Stimulated activated CD8-positive, alpha-beta memory T cell treated with anti-CD3 and anti-CD28 coated beads, Interleukin-7, amount 100 ng/mL, for 48 hours (primary cell): ENCODE measurements at places on chromosomes 13 and 19.

DNA sequence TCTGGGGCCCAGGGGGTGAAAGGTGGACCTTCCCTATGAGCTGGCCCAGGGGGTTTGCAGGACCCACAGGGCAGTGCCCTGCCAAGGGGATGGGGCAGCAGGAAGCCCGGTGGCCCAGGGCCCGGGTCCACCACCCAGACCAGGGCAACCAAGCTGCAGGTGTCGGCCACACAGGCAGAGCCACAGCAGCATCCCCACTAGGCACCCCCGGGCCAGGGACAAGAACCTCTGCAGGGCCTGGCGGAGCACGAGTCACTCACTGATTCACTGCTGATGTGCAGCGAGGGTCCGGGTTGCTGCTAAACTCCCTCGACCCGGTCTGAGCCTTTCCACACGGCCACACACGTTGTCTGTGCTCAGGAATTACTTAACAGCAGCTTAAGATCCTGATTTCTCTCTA lies 8.8 kb downstream of the FZR1 start:
- DNase-seq, result no peak

GRCh38 chr19:5193192-5193591 lies 147.4 kb downstream of the PTPRS start:
- DNase-seq, result no peak

DNA sequence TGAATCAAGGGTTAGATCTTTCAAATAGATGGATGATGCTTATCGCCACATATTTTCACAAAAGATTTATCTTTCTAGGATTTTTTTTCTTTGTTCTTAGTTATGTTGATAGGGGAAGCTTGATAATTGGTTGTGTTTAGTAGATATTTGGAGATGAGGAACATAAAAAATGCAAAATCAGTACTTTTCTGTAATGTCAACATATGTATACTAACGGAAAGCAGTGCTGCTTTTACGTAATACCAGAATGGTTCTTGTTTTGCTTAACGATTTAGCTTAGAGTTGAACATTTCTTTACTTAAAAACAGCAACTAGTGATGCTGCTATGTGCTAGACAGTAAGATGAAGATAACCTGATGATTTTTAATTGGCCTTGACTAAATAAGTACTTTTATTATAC lies 3.0 kb downstream of the ZMYM2 start:
- no peak for DNase-seq

GRCh38 chr13:60329221-60329923 lies 67.6 kb upstream of the TDRD3 start:
- no peak for DNase-seq

DNA sequence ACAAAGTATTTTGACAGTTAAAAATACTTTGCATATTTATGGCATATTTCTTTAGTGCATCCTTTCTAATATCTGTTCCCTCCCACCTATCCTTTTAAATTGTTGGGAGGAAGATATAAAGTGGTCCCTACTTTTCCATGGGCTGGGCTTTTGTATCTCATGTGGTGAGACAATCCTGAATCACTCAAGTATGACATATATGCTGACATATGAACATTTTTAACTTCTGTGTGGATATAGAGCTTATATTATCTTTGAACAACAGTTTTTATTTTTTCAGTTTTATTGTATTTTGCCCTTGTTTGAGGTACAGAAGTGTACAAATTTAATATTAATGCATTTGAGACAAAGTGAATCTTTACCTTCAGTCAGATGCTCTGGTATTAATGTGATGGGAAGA lies 3.4 kb downstream of the ZMYM2 start:
- no peak for DNase-seq

DNA sequence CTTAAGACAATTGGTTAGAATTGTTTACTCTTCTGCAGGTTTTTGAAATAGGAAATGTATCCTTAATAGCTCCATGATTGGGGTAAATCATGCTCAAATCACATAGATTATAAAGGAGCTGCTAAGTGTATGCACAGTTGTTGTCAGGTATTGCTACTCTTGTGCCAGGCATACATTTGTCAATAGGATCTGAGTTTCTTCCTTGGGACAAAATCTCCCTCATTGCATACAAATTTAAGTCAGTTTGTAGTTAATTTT lies 109.3 kb upstream of the MLNR start:
- no peak for DNase-seq

GRCh38 chr19:2026770-2027169 lies 11.3 kb upstream of the BTBD2 start:
- no peak for DNase-seq

GRCh38 chr13:99165753-99166587 lies 34.7 kb upstream of the UBAC2 start:
- no peak for DNase-seq

GRCh38 chr19:29940971-29941585 lies 961 bp upstream of the URI1 start:
- DNase-seq, result no peak

GRCh38 chr13:78060966-78061365 lies 142.3 kb upstream of the EDNRB start:
- DNase-seq, result no peak

DNA sequence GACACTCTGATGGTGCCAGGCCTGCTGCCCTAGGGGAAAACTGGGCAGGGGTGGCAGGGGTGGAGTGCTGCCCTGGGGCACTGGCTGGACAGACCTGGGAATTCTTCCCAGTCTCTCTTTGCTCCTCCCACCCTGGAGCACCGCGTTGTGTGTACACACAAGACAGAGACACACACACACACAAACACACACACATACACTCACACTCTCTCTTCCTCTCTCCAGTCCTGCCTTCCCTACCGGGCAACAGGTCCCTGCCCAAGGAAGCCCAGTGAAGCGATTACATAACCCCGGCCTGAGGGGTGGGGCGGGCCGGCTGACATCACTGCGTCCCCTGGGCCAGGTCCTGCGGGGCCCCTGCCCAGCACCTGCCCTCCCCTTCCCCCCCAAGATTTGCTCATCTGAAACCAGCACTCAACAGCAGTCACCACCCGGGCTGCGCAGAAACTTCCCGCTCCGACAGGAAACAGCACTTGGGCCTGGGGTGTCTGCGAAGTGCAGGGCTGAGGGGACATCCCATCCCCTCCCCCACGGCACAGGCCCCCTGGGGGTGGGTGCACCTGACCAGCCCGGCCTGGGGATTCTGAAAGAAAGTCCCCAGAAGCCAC lies 1.2 kb downstream of the MKNK2 start:
- DNase-seq, result peak; percentile 44

DNA sequence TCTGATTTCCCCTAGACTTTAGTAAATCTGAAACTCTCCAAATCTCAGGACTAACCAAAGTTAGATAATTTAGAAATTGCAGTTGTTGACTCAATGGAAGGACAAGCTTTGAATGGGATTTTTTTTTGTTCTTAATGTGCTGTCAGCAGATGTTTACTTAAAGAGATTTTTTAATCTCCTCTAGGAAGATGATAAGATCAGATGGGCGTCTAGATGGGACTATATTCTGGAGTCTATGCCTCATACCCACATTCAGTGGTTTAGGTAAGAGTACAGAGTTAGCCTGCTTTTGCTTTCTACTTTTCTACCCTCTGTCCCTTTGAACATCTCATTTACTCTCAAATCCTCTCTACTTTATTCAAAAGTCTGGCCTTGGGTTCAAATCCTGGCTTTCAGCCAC lies 39.3 kb downstream of the TM9SF2 start:
- no peak for DNase-seq

DNA sequence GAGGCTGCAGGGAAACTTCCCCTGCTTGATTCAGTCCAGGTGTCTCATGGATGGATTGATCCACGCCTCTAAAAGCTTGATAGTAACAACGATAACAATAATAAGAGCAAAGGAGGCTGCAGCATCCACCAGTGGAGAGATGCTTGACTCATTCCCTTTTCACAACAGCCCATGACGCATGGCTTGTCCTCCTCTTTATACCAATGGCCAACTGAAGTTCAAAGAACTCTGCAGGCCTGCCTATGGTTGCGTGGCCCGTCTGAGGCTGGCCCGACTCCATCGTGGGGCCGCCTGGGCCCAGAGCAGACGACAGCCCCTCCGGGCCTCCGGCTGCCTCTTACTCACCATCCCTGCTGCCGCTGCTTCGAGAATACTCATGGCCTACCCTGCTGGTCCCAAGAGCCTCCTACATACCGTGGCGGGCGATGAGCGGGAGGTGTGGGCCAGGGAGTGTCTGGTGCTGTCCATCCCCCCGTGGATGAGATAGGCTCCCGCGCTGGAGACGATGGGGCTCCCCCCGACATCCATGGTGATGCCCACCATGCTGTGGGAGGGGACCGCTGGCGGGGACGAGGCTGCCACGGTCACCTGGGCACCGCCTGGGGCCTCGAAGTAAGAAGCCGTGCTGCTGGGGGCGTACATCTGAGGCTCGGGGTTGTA lies 61.8 kb upstream of the RANBP3 start:
- no peak for DNase-seq

- DNase-seq, result no peak
These were observed 27.7 kb downstream of the EFNB2 start for GRCh38 chr13:106507560-106508274.

GRCh38 chr13:77384999-77385398 lies 58.1 kb upstream of the MYCBP2 start:
- DNase-seq, result no peak

GRCh38 chr19:48813123-48813913 lies 2.5 kb upstream of the BCAT2 start:
- no peak for DNase-seq

- no peak for DNase-seq
These were observed 2.7 kb upstream of the CAPS start for GRCh38 chr19:5911366-5911765.

- no peak for DNase-seq
These were observed 14.2 kb upstream of the LATS2 start for GRCh38 chr13:21075379-21076249.

GRCh38 chr13:21742096-21742495 lies 71.2 kb downstream of the FGF9 start:
- no peak for DNase-seq

- no peak for DNase-seq
These were observed 15.5 kb downstream of the SLC25A30 start for GRCh38 chr13:45402641-45403040.

GRCh38 chr13:77218274-77218673 lies 108.6 kb downstream of the MYCBP2 start:
- no peak for DNase-seq

DNA sequence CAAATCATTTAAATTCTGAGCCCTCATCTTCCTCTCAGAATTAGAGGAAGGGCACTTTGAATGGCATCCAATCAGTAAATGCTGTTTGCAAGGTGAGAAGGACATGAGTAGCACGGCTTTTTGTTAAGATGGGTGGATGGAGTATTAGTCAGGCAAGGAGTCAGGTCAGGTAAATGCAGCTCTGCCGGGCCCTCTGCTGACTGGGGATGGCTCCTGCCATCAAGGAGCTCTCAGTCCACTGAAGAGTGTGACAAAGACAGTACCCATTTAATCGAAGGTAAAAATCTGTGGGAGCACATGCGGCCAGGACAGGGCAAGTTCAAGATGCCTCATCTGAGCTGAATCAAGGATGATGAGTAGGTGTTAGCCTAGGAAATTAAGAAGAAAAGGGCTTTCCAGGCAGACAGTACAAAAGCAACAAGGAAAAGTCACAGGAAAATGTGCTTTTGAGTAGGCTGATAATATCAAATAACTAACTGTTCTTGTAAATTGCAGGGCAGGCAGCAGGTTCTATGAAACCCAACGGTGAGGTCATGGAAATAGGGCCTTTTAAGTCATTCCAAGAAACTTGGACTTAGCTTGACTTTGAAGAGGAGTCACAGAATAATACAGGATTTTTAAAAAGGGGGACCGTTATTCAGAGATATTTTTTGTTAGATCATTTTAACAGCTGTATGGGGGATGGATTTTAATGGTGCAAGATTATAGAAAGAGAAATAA lies 670.5 kb upstream of the ARGLU1 start:
- DNase-seq, result no peak

DNA sequence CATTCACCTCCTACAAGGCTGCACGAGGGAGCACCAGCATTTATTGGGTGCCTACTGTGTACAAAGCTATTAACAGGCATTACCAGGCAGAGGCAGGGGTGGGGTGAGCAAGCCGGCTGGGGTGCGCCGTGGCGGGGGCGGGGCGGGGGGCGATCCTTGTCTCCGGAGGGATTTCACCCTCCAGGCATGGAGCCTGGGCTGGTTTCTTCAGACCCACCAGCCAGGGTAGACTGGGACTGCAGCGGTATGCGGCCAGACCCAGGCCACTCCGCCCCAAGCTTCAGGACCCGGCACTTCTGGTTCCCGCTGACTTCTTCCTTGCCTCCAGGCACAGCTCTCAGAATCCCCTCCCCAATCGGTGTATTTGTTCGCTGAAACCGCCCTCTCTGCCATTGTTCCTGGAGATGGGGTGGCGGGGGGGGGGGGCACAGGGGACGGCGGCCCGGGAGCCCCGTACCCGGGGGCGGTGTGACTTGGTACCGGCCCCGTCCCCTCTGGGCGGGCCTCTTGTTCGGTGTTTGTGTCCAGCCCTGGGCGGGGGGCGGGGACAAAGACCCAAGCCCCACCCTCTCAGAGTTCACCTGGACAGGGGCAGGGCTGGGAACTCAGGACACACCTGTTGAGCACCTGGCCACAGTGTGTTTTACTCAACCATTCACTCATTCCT lies 14.4 kb downstream of the TJP3 start:
- no peak for DNase-seq

- no peak for DNase-seq
These were observed 114.6 kb downstream of the TDRD3 start for GRCh38 chr13:60511637-60512036.

GRCh38 chr13:72586518-72586917 lies 140.9 kb downstream of the MZT1 start:
- no peak for DNase-seq

- peak; percentile 48 for DNase-seq
These were observed 10.2 kb downstream of the DHRS12 start for GRCh38 chr13:51793570-51794271.

DNA sequence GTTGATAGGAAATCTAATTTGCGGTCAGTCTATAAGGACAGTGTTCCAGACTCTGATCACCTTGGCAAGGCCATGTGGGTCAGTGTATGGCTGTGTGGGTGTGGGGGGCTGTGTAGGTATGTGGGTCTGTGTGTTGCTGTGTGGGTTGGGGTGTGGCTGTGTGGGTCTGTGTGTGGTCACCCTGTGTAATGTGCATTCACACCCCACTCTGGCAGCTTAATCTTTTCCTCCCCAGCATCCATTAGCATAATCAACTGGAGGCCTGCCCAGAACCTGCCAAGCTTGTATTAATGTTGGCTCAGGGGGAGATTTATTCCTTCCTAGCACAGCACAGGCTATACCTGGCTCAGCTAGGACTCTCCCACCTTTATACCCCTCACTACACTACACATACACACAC lies 203.2 kb downstream of the TUBA3C start:
- DNase-seq, result no peak

- DNase-seq, result no peak
These were observed 9.4 kb downstream of the FCER2 start for GRCh38 chr19:7692417-7693088.

GRCh38 chr13:50494138-50494537 lies 349.4 kb downstream of the DLEU7 start:
- no peak for DNase-seq

GRCh38 chr13:45331123-45331619 lies 9.8 kb downstream of the TPT1 start:
- no peak for DNase-seq
